Fibroblast of skin of right quadriceps (primary cell): ENCODE measurements at places on chromosomes 16 and 17.

DNA sequence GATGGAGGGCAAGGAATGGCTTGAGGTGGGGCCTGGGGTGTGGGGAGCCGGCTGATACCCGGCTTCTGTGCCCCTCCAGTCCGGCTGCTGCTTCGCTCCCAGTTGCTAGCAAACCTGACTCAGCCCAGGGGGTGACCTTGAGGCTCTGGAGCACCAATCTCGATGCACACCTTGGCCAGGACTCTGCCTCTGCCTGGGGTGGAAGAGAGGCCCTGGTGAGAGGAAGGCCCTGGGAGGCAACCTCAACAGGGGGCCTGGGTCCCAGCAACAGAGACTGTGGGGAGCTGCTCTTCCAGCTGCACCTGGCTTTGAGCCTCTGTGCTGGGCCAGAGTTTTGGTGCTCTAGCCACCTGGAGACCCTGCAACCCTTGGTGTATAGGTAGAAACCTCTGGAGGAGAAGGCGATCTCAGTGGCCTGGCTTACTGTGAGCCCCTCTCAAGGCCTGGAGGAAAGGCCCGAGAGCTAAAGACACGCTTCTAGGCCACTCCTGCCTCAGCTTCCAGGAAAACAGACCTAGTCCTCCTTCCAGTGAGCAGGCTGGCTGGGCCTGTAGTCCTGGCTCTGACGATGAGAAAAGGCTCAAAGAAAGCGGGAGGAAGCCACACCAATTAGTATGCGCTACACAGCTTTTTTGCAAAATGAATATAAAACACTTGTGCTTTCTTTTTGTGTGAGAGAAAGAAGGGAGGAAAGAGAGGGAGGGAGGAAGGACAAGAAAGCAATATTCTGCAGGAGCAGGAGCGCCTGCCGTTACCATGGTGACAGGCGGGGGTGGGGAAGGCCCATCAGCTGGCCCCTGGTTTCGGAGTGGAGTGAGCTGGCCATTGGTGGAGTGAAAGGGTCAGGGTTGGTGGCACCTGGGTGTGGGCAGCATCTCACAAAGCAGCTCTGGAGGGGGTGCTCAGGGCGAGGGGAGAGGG is 51.0 kb downstream of the VAC14 start:
- DNase-seq, result no peak

DNA sequence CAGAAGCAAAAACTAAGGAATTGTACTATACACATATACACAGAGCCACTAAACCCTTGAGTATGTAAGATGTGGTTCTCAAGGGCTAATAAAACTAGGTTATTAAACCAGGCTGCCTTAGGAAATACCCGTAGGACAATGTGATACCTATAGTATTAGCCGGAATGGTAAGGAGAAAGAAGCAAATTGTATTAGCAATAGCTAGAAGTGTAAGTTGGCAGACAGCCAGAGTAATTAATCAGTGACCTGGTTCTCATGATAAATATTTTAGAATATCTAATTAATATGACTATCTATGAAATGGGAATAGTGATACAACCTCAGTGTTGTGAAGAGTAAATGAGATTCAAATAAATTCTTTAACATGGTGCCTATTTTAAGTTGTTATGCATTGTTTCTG is 18.6 kb downstream of the GDPD1 start:
- DNase-seq, result no peak

DNA sequence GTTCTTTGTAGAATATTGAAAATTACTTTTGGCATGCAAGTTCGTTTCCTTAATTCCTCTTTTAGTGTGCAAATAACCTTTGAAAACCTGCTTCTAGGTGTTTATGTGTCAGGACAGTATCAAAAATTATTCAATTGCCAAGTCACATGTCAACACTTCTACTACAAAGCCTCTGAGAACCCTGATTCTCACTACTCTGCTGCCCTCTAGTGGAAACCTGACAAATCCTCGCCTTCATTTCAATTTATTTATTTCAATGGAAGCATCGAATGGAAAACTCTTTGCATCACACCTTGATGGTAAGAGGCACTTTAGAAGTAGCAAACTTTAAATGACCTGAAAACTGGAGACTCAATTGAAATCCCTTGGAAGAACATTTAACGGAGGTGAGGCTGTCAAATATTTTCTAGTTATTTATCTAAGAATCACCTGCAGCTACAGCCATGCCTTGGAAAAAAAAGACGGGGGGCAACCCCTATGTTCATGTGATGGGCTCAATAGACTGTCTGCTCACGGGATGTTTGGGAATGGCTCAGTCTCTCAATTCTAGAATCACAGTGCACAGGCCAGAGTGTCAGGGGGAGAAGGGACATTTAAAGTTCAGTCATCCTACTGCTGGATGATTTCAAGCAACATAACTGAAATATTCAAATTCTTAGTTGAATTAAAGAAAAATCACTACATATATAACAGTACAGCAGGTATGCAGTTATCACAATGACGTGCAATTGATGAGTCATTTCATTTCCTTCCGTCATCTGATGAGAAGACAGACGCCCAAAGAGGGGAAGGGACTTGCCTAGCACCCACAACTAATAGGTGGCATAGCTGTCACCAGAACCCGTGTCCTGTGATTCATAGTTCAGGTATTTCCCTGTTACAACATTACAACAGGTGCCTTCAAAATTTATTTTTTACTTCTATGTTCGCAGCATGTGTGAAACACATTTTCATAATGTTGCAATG is 563.9 kb downstream of the TOX3 start:
- DNase-seq, result peak; percentile 63

DNA sequence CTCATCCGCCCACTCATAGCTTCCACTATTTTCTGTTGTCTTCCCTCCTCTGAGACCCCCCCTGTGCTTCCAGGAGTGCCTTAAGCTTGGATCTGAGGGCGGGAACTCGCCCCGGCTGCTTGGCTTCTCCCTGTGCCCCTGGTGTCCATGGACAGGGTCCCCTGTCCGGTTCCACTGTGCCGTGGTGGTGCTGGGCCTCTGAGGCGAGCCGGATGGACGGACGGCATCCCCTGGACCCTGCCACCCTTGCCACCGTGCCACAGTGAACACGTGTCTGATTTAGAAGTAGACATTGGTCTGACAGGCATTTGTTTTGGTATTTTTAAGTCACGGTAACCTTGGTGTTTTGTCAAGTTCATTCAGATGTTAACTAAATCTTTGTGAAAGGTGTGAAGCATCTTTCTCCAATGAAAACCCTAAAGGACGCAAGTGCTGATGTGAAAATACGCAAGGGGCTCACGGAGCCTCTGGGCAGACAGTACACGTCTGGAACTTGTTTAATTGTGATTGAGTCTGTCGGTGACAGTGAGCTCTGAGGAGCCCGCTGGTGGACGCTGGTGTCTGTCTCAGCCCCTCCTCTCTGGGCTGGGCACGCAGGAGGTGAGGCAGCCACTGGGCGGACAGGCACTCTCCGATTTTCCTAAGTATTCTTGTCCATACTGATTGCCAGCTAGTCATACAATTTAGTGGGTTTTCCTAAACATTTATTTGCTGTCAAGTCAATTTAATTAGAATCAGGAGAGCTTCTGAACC is 26.3 kb downstream of the ZNF750 start:
- no peak for DNase-seq

- no peak for DNase-seq
Observed at GRCh38 chr17:16818821-16819683, 129.0 kb downstream of the CCDC144A start.

DNA sequence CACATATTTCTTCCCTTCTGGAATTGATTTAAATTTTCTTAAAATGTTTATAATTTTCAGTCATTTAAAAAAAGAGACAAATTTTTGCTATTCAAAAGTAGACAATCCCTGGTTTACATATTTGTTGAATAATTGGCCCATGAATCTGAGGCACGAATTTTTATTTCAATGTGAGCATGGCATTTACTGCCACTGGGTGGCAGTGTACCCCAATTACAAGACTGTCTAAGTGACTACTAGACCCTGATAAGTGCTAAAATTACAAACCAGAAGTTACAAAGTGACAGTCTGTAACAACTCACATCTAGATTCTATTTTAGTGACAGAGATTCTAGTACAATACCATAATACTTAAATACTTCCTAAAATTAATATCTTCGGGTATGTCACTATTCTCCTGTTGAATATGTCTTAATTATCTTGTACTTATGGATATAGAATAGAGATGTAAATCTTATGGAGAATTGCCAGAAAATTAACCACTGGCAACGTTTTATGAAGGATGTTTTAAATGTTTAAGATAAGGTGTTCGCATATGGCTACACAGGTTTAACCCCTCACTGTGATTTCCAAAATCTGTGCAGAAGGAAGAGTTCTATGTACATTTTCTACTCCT is 235.8 kb downstream of the MAP2K4 start:
- DNase-seq, result peak; percentile 59

GRCh38 chr16:72859581-72859980 is 188.3 kb downstream of the ZFHX3 start:
- no peak for DNase-seq

DNA sequence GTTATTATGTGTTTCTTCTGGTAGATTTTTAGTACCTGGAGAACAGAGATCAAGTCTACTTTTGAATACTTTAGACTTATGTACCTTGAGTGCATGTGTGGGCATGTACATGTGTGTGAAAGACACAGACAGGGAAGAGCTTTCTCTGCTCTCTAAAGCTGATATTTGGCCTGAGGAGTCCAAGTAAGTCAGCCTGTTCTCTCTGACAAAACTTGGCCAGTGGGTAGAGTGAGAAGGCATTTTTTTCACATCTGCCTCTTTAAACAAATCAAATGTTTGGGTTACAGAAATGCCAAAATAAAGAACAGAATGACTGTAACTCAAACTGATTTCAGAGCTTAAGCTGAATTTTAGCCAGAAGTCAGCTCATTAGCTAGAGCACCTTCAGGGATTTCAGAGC is 309.7 kb upstream of the DYNLRB2 start:
- DNase-seq, result no peak

GRCh38 chr16:72561-73548 is at the start of gene RHBDF1:
TSS of gene RHBDF1 (minus strand) at chr16:72631. CDS start at chr16:65015, 7,616 bp downstream.
- DNase-seq, result peak; percentile 52

DNA sequence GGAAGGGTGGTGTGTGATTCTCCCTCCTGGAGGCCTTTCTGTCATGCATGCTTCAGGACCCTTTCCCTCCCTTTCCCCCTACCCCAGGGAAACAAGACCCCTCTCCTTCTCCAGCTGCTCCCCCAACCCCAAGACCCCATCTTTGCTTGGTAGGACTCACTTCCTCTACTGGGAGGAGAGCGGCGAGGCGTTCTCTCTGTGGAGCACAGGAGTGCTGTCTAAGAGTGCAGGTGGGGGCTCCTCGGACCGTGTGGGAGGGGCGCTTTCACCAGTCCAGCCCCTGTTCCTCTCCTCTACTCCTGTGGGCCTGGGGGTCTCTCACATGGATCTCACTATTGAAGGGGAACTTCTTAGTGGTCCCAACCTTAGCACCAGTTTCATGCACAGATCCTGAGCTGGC is 456.1 kb upstream of the ASIC2 start:
- no peak for DNase-seq

- peak; percentile 44 for DNase-seq
Observed at GRCh38 chr16:13333336-13333735, 431.9 kb downstream of the SHISA9 start.

DNA sequence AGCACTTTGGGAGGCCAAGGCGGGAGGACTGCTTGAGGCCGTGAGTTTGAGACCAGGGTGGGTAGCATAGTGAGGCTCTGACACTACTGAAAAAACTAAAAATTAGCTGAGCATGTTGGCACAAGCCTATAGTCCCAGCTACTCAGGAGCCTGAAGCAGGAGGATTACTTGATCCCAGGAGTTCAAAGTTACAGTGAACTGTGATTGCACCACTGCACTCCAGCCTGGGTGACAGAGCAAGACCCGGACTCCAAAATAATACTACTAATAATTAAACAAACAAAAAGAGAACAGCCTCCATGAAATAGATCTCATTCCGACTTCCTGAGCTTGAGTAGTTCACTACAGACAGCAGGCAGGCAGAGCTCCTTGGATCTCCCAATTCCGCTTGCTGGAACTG is 2.7 kb upstream of the RBBP6 start:
- DNase-seq, result no peak

DNA sequence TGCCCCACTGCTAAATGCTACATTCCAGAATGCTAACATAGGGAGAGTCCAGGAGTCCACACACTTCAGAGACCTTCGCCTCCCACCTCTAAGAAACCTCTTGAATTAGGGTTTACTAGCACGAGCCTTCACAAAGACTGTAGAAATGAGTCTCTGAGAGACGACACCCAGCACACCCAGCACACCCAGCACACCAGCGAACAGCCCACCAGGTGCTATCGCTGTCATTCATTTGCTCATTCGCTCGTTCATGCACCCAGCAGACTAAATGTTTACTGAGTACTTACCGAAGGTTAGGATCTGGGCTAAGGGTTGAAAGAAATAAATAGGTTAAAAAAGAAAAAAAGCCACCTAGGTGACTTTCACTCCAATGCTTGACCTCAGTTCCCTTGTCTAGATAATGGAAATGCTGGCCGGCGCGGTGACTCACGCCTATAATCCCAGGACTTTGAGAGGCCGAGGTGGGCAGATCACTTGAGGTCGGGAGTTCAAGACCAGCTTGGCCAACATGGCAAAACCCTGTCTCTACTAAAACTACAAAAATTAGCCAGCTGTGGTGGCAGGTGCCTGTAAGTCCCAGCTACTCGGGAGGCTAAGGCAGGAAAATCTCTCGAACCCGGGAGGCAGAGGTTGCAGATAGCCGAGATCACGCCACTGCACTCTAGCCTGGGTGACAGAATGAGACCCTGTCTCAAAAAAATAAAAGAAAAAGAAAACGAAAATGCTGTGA is 100.8 kb downstream of the ADCY9 start:
- DNase-seq, result no peak

DNA sequence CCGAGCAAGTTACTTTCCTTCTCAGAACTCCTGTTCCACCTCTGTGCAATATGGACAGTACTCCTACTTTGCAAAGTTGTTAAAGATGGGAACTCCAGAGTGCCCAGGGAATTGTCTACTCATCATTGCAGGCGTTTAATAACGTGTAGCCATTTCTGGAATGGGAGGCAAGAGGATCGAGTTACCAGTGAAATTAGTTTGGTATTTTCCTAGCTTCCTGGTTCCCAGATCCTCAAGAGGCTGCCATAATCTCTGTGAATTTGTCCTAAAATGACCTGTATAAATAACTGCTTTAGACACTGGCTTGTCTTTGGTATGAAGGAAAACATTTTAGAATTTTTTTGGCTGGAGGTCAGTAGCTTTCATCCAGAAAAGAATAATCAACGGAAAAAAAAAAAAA is 27.7 kb downstream of the WWOX start:
- DNase-seq, result peak; percentile 70

DNA sequence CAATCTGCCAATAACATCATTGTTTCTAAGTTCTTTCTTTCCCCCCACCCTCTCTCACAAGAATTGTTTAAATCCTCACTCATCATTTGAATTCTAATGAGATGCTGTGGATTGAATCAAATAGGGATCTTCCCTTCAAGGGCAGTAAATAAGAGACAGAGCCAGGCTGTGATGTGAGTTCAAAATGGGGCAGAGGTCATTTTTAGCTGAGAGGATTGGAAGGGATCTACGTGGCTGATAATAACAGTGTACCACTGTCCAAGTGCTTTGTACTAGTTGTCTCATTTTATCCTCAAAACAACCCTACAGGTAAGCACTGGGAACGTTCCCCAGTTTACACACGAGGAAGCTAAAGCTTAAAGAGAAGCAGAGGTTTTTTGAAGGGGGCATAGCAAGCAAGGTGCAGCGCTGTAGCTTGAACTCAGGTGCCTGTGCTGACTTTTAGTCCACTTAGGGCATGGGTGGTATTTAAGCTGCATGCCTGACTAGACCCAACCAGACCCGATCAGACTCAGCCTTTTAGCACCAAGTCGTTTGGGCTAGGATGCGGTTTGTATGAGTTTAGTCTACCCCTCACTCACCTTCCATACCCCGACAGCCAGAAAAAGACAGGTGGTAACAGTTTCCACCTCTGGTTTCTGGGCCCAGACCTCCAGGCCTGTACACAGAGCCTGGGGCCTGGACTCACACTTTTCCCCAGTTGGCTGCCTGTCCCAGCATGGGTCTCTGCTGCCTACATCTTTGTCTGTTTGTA is 39.2 kb upstream of the CCR7 start:
- no peak for DNase-seq
